ENCODE measurements at places on chromosomes 16 and 17. TPM values are rescaled to one million over a fixed set of nuclear protein-coding genes. Genes with fewer than 3 reads are reported as not detected.

WNT3 gene
- total RNA-seq, result 1.0 TPM

MRPL12 gene
- 106 TPM for total RNA-seq

BAHCC1 gene
- total RNA-seq, result 12.5 TPM

C16orf46 gene
- total RNA-seq, result not detected

PABPN1L gene
- not detected for total RNA-seq

NRN1L gene
- total RNA-seq, result 0.93 TPM

- H3K27ac ChIP-seq, result no peak overlapping the region
- DNase-seq, result peak; percentile 93
- H3K4me1 ChIP-seq, result peaks cover 12% of the 10 kb centered on the region
- peaks cover 28% of the 10 kb centered on the region for H3K27me3 ChIP-seq
- H3K4me3 ChIP-seq, result peak overlapping the region; percentile 32
These were observed 47.7 kb downstream of the SRCIN1 start for GRCh38 chr17:38557836-38558727.

GRCh38 chr16:78535098-78535497 lies 435.6 kb downstream of the WWOX start:
- H3K4me3 ChIP-seq, result no peak overlapping the region
- no peaks in the 10 kb centered on the region for H3K36me3 ChIP-seq
- no peaks in the 10 kb centered on the region for H3K4me1 ChIP-seq

GRCh38 chr16:11007714-11008280 lies 63.4 kb downstream of the CLEC16A start:
- H3K4me1 ChIP-seq, result no peaks in the 10 kb centered on the region
- DNase-seq, result no peak
- H3K4me3 ChIP-seq, result no peak overlapping the region
- no peaks in the 10 kb centered on the region for H3K36me3 ChIP-seq

GRCh38 chr16:82801361-82801760 lies 174.6 kb downstream of the CDH13 start:
- no peak overlapping the region for H3K27ac ChIP-seq
- no peaks in the 10 kb centered on the region for H3K27me3 ChIP-seq
- no peak overlapping the region for H3K4me3 ChIP-seq

- no peak overlapping the region for H3K4me3 ChIP-seq
- no peak for DNase-seq
- no peak overlapping the region for H3K27ac ChIP-seq
These were observed 14.2 kb upstream of the ST6GALNAC2 start for GRCh38 chr17:76599694-76600460.

- peak overlapping the region; percentile 64 for H3K27ac ChIP-seq
- H3K27me3 ChIP-seq, result no peaks in the 10 kb centered on the region
These were observed 3.4 kb upstream of the NLRC5 start for GRCh38 chr16:56985962-56986360.

DNA sequence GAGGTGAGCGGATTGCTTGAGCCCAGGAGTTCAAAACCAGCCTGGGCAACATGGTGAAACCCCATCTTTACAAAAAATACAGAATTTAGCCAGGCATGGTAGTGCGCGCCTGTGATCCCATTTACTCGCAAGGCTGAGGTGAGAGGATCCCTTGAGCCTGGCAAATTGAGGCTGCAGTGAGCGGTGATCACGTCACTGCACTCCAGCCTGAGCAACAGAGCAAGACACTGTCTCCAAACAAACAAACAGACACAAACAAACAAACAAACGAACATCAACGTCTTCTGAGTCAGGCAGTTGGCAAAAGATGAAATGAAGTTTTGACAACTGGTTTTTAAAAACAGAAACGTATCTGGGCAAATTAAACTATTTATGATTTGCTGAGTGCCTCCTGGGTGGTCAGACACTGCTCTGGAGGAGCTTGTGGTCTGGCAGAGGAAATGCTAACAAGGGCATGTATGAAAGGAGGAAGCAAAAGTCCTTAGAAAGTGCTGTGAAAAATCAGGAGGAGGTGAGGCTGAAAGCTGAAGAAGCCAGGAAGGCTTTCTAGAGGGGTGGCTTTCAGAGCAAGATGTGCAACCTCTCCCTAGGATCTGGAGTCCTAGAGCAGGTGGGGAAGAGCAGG lies 10.2 kb upstream of the KRT20 start:
- no peak overlapping the region for H3K4me3 ChIP-seq
- DNase-seq, result no peak
- no peaks in the 10 kb centered on the region for H3K27me3 ChIP-seq
- no peaks in the 10 kb centered on the region for H3K4me1 ChIP-seq
- H3K36me3 ChIP-seq, result no peaks in the 10 kb centered on the region
- H3K27ac ChIP-seq, result no peak overlapping the region

GRCh38 chr17:3697103-3697476 lies 1.1 kb upstream of the P2RX5 start:
- peaks cover 29% of the 10 kb centered on the region for H3K27me3 ChIP-seq
- no peaks in the 10 kb centered on the region for H3K36me3 ChIP-seq
- H3K27ac ChIP-seq, result no peak overlapping the region
- no peaks in the 10 kb centered on the region for H3K4me1 ChIP-seq
- no peak overlapping the region for H3K4me3 ChIP-seq

- no peak overlapping the region for H3K27ac ChIP-seq
- H3K36me3 ChIP-seq, result no peaks in the 10 kb centered on the region
- no peak for DNase-seq
- H3K4me3 ChIP-seq, result no peak overlapping the region
These were observed 24.1 kb downstream of the SDR42E1 start for GRCh38 chr16:81987121-81987520.

DNA sequence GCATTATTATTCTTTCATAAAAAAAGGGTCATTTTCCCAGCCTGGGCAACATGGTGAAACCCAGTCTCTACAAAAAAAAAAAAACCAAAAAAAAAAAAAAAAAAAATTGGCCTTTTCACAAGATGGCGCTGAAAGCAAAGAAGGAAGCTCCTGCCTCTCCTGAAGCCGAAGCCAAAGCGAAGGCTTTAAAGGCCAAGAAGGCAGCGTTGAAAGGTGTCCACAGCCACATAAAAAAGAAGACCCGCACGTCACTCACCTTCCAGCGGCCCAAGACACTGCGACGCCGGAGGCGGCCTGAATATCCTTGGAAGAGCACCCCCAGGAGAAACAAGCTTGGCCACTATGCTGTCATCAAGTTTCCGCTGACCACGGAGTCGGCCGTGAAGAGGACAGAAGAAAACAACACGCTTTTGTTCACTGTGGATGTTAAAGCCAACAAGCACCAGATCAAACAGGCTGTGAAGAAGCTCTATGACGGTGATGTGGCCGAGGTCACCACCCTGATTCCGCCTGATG lies 4.9 kb upstream of the PGAP6 start:
- DNase-seq, result no peak
- no peak overlapping the region for H3K4me3 ChIP-seq
- H3K27me3 ChIP-seq, result no peaks in the 10 kb centered on the region

DNA sequence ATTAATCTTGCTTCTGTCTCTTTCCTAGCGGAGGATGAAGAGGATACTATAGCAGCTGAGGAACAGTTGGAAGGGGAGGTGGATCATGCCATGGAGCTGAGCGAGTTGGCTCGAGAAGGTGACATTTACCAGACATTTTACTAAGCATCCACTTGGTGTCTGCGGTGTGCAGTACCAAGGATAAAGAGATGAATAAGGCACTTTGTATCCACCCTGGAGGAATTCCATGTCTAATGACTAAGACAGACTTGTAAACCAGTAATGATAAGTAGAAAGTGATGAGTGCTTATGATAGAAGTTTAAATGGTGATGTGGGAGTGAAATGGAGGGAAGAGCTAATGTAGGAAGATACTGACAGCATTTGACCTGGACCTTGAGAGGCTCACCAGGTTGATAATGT lies 12.0 kb downstream of the SRCAP start:
- DNase-seq, result no peak
- H3K4me1 ChIP-seq, result no peaks in the 10 kb centered on the region
- peaks cover 54% of the 10 kb centered on the region for H3K36me3 ChIP-seq
- no peak overlapping the region for H3K27ac ChIP-seq

DNA sequence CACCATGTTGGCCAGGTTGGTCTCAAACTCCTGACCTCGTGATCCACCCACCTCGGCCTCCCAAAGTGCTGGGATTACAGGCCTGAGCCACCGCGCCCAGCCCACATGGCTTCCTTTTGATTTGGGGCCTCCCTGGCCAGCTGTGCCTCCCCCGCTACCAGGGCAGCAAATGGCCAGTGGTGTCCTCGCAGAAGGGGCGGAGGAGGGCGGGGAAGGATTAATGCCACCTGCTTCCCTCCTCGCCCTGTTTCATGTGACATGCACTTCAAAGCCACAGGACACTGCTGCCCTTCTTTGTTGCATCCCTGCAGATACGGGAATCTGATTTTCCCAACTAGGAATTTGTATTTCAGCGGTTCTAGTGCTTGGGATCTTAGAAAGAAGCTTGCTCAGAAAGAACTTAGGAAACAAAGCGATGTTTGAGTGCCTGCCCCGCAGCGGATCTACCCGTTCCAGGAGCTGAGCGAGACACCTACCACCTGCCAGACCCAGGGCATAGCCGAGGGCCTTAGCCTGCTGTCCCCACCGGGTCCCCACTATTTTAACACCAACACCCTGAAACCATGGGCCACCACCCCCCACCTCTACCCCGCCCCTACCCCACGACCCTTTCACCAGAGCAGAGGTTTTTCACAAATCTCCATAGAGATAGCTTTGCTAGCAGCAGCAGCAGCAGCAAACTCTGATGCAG lies 37.7 kb upstream of the CCDC182 start:
- H3K27me3 ChIP-seq, result no peaks in the 10 kb centered on the region
- H3K27ac ChIP-seq, result no peak overlapping the region
- no peaks in the 10 kb centered on the region for H3K36me3 ChIP-seq
- no peaks in the 10 kb centered on the region for H3K4me1 ChIP-seq
- no peak overlapping the region for H3K4me3 ChIP-seq
- DNase-seq, result no peak

GRCh38 chr16:53892155-53892554 lies 188.2 kb downstream of the FTO start:
- H3K27me3 ChIP-seq, result no peaks in the 10 kb centered on the region
- no peak overlapping the region for H3K4me3 ChIP-seq
- H3K36me3 ChIP-seq, result no peaks in the 10 kb centered on the region

DNA sequence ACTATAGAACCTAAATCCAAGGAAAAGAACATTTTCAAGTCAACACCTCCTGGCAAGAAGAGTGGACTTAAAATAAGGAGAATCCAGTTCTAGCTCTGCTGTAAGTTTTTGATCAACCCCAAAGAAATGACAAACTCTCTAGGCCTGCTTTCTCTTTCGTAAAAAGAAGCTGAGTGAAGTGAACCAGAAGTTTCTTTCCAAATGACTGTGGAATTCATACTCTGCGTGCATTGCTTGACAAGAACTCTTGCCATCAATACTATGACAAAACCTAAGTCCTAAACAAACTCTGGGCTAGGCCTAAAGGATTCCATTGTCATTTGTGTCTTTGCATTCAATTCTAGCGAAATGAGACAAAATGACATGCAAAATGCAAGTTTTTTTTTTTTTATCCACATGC lies 187.5 kb upstream of the SOX9 start:
- no peak overlapping the region for H3K27ac ChIP-seq
- DNase-seq, result no peak
- H3K4me3 ChIP-seq, result no peak overlapping the region
- H3K4me1 ChIP-seq, result no peaks in the 10 kb centered on the region
- no peaks in the 10 kb centered on the region for H3K36me3 ChIP-seq

DNA sequence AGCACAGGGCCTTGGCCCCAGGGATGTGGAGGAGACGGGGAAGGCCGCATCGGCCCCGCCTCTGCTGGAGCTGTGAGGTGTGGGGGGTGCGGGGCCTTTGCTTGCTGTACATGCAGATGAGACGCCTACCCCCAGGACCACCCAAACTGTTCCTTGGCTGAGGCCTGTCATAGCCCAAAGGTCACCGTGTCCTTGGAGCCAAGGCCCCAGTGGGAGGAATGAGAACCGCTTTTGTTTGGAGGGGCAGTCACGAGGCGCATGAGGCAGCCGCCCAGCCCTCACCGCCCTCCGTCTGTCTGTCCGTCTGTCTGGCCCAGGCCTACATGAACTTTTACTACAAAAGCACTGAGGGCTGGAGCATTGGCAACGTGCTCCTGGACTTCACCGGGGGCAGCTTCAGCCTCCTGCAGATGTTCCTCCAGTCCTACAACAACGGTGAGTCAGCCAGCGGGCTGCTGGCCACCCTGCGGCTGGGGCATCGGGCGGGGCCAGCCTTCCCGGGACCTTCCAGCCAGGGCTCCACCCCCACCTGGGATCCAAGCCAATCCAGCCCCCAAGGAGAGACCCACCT lies 8.8 kb downstream of the TAX1BP3 start:
- DNase-seq, result peak; percentile 50
- H3K36me3 ChIP-seq, result peaks cover 5% of the 10 kb centered on the region
- no peak overlapping the region for H3K4me3 ChIP-seq
- H3K27ac ChIP-seq, result peak overlapping the region; percentile 18
- H3K4me1 ChIP-seq, result no peaks in the 10 kb centered on the region

DNA sequence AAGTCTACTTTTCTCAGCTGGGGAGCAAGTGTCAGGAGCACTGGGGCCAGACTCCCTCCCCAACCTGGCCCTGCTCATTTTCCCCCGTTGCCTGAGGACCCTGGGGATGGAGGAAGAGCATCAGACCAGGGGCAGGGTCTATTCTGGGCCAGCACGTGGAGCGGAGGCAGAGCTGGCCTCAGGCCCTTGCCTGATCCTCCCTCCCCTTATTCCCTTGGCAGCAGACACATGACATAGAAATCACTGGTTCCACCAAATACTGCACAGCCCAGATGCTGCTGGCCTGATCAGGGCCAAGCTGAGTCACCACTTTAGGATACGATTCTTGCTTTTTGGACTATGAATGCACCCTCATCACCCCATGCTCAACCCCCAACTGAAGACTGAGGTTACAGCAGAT lies 15.8 kb upstream of the AGRP start:
- H3K4me1 ChIP-seq, result no peaks in the 10 kb centered on the region
- no peaks in the 10 kb centered on the region for H3K27me3 ChIP-seq
- no peak for DNase-seq
- H3K27ac ChIP-seq, result no peak overlapping the region
- H3K4me3 ChIP-seq, result no peak overlapping the region
- no peaks in the 10 kb centered on the region for H3K36me3 ChIP-seq

DNA sequence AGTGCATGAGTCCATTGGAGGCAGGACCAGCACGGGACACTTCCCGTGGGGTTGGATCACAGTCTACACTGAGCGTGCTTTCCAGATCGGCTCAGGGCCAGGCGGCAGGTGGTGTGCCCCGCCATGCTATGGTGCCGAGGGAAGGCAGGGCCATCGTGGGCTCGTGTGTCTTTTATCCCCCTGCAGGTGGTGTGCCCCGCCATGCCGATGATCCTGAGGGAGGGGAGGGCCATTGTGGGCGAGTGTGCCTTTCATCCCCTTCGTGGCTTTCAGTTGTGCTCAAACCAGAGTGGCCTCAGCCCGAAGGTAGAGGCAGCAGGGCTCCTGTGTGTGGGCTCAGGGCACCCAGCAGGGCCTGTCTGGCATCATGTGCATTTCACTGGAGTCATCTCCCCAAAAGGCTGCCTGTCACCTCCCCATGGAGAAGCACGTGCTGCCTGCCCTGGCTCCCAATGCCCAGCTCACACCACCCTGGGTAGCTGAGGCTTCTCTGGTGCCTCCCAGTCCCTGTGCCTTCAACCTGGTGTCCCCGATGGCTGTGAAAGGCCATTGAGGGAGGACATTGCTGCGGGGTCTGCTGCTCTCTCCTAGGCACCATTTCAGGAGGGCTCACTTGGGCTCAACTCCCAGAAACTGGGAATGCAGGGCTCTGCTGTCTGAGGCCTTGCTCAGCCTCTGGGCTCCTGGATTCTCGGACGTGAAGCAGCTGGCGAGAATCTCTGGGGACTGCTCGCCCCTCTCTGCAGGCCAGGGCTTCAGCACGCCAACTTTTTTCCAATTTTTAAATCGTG lies 207.6 kb downstream of the NPIPB11 start:
- H3K27me3 ChIP-seq, result no peaks in the 10 kb centered on the region
- no peak overlapping the region for H3K27ac ChIP-seq
- DNase-seq, result no peak
- no peaks in the 10 kb centered on the region for H3K4me1 ChIP-seq
